ENCODE measurements at places on chromosomes 2 and 18. TPM values are rescaled to one million over a fixed set of nuclear protein-coding genes. Genes with fewer than 3 reads are reported as not detected.

ANKRD53 gene
- total RNA-seq = not detected

GRCh38 chr2:215728504-215729065 is 284.8 kb downstream of the MREG start:
- DNase-seq = no peak

GRCh38 chr2:214484239-214484638 is 73.4 kb downstream of the VWC2L start:
- DNase-seq = no peak

- DNase-seq = no peak
These were observed 550.6 kb upstream of the ACVR2A start for GRCh38 chr2:147293991-147294824.

DNA sequence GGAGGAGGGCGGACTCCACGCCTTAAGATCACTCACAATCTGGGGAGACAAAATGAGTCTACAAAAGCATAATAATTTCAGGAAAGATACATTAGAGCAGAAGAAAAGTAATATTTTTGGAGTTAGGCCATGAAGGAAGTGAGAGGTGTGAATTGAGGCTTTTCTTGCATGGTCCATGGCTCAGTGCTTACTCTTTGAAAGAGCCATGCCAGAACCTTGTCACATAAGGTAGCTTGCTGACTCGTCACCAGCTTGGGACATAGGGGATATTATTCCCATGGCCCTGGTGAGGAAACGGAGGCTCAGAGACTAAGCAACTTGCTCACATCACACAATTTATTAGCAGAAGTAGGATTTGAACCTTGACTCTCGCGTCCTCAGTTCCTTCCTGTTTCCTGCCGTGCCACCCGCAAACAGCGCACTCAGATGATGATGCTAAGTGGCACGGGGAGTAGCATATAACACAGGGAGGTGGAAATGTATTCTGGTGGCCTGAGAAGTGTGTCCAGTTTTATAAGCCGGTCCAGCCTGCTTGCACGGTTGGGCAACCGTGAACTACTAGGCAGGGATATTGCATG is 312.2 kb upstream of the EPAS1 start:
- DNase-seq = no peak

GRCh38 chr2:181563101-181563692 is 93.7 kb downstream of the CERKL start:
- DNase-seq = no peak

GRCh38 chr2:12486205-12487118 is 230.3 kb upstream of the TRIB2 start:
- DNase-seq = no peak

DNA sequence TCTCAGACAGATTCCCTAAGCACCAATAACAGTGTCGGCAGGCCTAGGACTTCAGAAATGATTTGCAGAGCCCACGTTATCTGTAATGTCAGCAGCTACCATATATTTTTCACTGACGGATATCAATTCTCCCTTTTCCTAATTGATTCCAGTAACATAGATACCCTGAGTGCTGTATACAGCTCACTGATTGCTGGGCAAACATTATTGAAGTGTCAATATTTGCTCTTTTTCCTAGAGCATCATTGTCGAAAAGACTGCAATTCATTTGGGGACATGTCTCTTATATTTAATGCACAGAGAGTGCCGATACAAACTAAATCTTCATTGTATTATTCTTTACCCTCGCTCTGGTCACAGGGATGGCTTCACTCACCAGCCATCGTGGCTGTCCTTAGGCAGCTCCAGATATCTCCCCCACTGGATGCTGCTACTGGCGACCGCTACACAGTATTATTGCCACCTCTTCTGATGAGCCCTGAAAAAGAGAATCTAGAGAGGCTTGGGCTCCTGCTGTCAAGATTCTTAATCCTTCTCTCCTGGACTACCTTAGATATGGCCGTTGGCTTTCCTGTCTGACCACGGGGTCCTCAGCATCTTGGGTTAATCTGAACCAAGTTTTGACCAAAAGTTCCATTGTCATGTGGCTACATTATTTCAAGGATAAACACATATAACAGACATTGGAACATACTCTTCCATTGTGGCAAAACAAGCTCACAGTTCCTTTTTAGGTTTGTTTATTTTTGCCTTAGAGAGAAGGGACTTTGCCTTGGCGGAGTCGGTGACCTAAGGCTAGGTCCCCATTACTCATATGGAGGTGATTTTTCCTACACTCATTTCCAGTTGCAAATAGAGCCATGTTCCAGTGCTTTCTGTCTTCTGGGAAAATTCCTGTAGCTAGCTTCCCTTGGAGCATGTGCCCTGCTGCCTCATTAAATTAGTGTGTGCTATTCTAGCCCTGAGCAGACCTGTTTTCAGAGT is 105.4 kb downstream of the CPO start:
- no peak for DNase-seq

DNA sequence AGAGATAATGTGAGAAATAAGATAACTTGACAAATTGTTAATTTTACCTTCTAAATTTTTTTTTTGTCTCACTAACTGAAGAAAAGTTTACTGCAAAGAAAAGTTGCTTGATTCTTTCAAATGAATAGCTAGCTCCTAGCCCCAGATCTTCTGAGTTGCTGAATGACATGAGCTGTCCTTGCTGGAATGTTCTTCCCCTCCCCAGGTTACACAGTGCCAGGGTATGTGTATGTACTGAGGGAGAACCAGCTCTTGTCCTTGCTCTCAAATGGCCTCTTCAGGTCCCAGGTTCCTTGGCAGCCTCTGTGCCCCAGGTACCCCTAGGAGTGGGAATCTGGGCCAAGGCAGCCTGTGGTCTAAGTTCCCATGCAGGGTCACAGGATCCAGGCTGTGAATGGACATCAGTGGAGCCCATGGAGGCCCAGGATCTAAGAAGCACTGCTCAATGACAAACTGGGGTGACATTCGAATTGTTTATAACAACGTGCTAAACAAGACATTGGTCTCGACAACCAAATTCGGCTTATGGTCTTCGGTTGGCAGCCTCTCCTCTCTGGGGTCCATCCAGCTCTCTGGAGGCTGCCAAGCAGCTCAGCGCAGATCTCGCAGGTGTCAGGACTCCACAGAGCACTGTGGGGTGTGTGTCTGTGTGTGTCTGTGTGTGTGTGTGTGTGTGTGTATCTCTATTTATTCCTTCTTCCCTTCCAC is 17.1 kb upstream of the INO80C start:
- no peak for DNase-seq

DNA sequence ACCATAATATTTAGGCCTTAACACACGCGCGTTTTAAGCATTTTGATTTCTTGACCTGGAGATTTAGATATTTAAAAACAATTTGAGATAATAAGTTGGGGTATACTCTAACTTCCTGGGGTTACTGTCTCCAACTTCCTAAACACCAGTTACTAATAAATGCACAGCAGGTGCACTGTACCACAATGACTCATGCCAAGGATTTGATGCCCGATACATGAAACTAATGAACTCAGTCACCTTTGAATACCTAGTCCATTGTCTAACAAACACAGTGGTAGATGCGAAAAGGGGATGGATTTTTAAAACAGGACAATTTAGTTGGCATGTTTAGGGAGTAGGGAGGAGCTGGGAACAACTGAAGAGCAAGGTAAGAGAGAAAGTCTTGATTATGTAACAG is 21.2 kb downstream of the CABYR start:
- no peak for DNase-seq
